ENCODE measurements at places on chromosomes 3 and 15.
A peak's percentile ranks its signal among the peaks of the same experiment; 100 is the strongest.

DNA sequence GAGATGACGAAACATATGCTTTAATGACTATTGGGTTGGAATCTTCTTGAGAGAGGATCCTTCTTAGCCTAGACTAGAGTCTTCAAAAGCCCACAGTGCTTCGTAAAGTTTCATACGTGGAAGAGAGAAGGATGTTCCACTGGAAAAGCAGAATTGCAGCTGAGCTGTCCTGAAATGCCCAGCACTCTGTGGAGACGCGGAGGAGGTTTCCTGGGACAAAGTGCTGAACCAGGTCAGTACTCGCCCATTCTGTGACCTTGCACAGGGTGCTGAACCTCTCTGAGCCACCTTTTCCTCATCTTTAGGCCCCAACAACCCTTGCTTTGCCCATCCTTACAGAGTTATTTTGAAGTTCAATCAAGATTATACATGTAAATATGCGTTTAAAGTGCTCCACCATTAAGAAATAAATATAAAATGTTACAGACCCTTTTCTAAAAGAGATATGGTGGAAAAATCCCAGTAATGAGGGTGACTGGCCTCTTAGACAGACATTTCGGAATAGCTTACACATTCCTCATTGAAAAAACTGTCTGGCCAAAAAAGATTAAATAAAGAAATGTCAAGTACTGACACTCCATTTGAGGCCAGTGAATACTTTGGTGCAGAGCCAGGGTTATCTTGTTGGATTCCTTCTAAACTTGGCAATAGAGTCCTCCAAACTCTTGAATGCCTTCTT lies 4.2 kb upstream of the MAGEF1 start:
- no peak for DNase-seq

DNA sequence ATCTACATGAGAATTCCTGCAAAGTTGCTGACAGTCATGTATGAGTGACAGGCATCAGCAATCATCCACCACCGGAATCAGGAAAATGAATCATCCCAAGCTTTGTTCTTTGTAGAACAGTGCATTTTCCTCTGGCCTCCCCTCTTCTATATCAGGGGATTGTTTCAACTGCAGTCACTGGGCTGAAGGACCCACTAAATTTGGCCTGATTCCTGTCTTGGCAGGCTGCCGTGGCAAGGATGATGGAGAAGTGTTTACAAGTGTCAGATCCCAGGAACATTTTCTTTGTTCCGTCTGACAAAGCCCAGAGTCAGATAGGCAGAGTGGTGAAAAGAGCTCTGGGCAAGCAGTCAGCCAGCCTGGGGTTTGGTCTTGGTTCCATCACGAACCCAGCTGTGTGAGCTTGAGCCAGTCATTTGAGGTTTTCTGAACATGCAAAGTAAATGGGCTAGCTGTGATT lies 175.1 kb upstream of the TSC22D2 start:
- DNase-seq, result no peak

GRCh38 chr3:128914966-128915645 lies 35.7 kb downstream of the ACAD9 start:
- DNase-seq, result no peak

DNA sequence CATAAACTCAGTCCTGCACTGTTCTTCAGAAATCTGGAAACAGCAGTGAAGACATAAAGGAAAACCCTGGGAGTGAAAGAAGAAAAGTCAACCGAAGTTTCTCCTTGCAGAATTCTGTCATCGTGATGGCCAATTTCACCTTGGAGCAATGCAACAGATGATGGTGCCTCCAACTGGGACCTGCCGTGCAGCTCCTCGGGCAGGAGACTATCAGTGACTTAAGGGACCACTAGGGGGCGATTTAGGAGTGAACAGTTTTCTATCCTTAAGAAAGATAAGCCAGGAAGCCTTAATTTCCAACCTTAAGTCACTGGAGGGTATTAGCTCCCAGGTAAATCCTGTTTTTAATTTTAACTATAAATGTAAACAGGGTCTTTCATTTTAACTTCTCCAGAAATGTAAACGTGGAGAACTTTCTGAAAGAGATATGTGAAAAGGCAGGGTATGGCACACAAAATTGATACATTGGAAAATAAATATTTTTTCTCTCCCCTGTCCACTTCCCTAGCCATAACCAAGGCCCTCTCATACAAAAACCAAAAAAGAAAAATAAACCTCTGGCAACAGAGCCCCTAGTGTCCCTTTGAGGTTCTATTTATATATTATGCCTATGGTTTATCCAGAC lies 116.3 kb downstream of the PDZRN3 start:
- DNase-seq, result peak; percentile 3

- no peak for DNase-seq
Observed at GRCh38 chr15:65210770-65211481, at the start of gene CILP. CILP (minus strand) TSS chr15:65211473; CDS start chr15:65209755, 1,718 bp downstream.

- DNase-seq, result no peak
Observed at GRCh38 chr15:49290191-49290590, 120.1 kb downstream of the GALK2 start.

DNA sequence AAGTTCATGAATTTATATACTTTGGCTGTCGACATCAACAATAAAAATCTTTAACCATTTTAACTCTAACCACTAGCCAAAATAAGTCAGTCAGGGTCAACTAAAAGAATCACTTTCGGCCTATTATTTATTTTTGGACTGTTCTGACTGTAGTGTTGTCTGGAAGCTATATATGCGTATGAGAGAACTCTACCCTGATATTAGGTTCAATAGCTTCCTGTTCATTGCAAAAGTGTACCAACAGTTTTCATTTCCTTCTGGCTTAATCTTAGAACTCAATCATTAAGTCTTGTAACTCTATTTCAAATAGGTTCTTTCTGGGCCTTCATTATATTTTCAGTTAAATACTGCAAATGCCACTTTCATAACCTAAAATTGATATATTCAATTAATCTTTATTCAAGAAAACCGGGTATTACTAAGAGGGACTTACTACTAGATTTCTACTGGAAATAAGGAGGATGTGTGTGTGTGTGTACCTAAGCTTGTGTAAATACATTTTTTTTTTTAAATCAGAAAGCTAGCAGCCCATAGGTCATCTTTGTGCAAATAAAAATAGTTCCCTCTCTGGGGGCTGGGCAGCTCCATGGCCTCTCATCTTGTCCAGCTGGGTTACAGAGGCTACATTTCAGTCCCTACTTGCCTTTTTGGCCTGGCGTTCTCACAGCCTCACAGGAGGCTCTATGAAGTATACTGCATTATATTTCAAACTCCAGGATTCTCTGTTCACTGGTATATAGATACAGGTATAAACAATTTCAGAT lies 5.8 kb downstream of the SERPINI2 start:
- DNase-seq, result no peak

- no peak for DNase-seq
Observed at GRCh38 chr3:180421721-180422120, 180.2 kb upstream of the TTC14 start.

DNA sequence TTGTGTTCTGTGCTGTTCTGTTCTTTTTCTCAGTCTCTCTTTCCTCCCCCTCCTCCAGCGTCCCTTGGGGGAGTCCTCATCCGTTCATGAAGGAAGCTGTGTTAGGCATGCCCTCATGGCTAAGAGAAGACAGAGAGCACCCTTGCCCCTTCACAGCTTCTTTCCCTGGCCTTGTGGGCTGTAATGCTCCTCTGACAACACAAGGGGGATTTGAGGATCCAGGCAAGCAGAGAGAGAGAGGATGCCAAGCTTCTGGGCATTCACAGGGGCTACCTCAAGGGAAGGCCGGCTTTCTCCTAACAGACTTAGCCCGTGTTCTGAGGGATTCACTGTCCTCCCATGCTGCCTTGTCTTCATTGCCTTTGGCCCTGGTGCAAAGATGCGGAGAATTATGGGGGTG lies 389.5 kb downstream of the LRTM1 start:
- no peak for DNase-seq

DNA sequence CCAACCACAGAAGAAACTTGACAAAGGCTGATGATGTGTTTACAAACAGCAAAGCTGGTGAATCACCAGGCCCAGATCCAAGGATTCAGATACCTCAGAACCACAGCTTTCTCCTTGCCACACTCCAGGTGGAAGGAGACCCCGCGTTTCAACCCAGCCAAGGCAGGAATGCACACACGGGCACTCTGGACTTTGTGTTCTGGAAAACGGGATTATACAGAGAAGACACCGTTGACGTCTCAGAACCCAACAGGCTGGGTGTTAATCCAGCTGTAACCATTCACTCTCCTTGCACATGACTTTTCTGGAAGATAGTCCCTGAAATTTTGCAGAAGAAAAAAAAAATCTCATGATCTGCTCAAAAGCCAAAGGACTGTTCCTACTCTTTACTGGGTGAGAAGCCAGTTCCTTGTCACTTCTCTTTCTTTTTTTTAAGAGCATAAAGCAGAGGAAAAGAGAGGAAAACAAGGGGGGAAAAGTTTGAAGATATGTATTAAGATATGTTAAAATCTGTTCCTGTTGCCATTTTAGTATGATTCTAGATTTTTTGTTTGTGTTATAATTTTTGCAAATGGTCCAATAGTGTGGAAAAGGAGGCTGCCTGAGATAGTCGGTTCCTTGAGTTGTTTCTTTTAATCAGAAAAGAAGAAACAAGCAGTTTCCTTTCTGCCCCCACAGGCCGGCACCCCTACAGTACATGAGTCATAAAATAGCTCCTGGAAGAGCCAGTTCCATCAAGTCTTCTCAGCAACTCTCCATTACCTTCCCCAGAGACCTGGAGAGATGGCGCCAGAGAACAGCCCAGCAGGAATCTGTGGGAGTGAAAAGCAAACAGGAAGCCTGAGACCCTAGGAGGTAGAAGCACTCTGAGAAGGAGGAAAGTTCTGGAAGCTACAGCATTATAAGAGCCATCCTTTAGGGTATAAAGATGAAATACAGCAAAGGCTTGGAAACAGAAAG lies 73.1 kb downstream of the RORA start:
- no peak for DNase-seq

DNA sequence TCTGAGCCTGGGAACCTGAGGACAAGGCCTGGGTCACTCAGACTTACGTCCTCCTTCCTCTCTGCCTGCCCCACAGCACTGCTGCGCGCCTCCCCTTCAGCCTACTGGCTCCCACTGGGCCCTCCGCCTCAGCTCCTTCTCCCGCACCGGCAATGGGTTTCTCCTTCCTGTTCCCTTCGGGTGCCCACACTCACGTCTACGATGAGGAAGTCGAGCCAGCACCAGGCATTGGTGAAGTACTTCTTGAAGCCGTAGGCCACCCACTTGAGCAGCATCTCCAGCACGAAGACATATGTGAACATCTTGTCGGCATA lies 70.0 kb downstream of the EXOG start:
- DNase-seq, result no peak

All from activated T-cell treated with anti-CD3 and anti-CD28 coated beads for 48 hours (primary cell).